Right forelimb (tissue), 1 donor: ENCODE measurements at places on chromosomes 2 and 18.
A peak's percentile ranks its signal among the peaks of the same experiment; 100 is the strongest.

DNA sequence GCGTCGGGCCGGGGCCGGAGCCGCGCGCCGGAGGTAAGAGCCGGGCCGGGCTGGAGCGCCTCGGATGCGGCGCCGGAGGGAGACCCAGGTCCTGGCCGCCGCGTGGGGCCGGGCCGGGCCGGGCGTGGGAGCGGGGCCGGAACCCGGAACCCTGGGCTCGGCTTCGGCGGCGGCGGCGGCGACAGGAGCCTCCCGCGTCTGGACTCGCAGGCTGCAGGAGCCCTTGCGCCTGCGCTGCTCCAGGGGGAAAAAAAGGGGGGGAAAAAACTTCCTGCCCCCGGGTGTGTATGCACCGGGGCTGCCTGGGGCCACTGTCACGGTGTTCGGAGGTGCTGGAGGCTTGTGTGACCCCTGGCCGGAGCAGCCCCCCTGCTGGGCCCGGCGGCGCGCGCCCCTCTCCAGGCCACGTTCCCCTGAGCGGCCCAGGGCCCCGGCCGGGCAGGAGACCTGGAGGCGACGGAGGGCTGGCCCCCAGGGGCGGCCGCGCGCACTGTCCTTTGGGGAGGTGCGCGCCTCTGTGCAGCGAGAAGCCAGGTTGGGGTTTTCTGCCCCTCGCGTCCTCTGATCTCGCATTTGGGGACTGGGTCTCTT is 864 bp downstream of the KLHL29 start:
- DNase-seq, result no peak

GRCh38 chr2:200442471-200442870 is 67.4 kb downstream of the KCTD18 start:
- no peak for DNase-seq

GRCh38 chr2:172561270-172561669 is 5.4 kb downstream of the PDK1 start:
- DNase-seq, result no peak

DNA sequence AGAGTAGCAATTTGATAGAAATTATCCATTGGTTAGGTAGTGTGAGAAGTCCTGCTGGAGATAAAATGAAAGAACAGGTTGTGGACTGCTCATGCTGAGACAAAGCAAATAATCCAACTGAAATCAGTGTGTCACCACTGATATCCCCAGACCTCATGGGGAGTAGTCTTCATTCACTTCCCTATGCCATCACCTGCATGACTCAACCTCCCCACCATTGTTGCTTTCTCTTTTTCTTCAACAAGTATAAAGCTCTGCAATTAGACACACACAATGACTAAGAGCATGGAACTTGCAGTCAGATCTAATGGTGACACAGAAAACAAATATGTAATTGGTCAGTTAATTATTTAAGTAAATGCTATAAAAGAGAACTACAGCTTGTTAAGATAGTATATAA is 475.3 kb downstream of the RIT2 start:
- no peak for DNase-seq

GRCh38 chr2:236576087-236576486 is 6.5 kb downstream of the ACKR3 start:
- no peak for DNase-seq

DNA sequence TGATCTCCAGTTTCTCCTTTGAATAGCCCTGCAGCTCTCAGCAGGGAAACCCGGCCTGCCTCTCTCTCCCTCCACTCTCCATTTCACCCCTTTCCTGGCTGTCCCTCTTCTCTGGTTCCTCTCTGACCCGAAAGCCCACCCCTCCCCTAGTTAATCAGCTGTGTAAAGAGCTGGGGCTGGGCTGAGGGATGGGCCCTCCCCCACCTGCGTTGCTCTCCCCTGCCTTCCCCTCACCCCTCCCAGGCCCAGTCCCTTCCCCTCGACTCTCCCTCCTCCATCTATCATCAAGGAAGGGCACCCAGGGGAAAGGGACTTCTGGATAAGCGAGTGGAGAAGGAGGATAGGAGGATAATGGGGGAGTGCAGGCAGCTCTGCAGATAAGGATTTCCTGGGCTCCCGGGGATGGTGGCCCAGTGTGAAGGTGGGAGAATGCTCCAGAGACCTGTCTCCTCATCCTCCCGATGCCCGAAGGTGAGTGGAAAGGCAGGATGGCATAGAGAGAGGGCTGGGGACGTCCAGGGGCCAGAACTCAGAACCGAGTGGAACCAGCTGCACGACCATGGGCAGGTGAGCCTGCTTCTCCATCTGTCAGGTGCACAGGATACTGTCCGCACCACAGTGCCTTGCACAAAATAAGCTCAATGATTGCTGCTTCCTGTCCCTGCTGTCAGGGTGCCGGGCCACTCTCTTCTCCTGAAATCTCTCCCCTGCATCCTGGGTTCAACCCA is 12.0 kb downstream of the SLC30A3 start:
- no peak for DNase-seq

DNA sequence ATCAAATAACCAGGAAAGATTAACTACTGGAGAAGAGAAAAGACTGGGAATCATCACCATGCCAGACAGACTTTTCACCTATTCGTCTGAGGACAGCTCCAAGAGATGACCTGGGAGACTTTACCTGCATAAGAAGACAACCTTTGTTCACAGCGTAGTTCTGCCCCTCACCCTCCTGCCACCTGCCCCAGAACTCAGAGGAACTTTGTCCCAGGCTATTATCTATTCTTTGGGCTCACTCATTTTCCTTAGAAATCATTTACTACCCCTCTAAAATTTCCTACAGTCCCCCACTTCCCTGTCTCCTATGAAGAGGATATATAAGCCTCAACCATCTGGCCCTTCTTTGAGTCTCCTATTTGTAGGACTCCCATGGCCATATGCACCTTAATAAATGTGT is 19.3 kb upstream of the COPS8 start:
- DNase-seq, result no peak

- DNase-seq, result no peak
These were observed 2.3 kb downstream of the PSMD1 start for GRCh38 chr2:231058761-231059550.

- DNase-seq, result no peak
These were observed 108.1 kb downstream of the ADCYAP1 start for GRCh38 chr18:1012775-1013174.

- DNase-seq, result no peak
These were observed 7.3 kb downstream of the IL1RN start for GRCh38 chr2:113134717-113135116.

DNA sequence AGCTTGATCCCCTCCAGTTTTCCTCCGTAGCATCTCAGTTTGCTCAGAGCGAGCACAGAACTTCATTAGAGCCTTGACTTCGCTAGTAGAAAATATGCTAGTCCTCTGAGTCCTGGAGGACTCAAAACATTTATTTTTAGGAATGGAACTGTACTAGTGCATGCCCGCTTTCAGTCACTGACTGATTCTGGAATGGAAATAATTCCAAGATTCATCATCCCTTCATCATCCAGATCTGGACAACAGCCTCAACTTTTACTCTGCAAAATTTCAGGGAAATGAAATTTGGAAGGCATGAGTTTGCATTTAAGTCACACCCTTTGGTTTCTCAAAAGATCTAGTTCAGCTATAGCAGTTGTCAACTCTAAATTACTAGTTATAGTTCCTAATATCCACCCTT is 304.6 kb downstream of the XIRP2 start:
- DNase-seq, result no peak

GRCh38 chr2:85988914-85989270 is 100.1 kb upstream of the ST3GAL5 start:
- no peak for DNase-seq

GRCh38 chr2:231367178-231367577 is 28.3 kb upstream of the B3GNT7 start:
- no peak for DNase-seq

DNA sequence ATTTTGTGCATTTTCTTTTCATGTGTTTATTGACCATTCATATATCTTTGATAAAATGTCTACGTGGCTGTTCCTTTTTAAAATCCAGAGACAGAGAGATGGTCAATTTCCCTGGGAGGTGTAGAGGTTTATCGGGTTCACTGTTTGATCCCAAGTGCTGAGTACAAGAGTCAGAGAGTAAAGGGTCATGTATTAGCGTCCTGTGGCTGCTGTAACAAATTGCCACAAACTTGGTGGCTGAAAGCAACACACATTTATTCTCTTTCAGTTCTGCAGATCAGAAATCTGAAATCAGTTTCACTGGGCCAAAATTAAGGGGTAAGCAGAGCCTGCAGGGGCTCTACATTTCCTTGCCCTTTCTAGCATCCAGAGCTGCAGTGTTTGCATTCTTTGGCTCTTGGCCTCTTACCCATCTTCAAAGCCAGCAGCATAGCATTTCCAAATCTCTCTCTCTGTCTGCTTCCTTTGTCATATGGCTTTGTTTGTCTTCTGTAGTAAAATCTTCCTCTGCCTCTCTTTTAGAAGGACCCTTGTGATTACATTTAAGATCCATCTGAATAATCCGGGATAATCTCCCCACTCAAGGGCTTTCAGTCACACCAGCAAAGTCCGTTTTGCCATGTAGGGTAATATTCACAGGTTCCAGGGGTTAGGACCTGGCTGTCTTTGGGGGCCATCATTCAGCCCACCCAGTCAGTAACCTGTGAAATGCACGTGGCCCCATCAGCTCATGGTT is 49.9 kb downstream of the TMEM17 start:
- DNase-seq, result no peak

DNA sequence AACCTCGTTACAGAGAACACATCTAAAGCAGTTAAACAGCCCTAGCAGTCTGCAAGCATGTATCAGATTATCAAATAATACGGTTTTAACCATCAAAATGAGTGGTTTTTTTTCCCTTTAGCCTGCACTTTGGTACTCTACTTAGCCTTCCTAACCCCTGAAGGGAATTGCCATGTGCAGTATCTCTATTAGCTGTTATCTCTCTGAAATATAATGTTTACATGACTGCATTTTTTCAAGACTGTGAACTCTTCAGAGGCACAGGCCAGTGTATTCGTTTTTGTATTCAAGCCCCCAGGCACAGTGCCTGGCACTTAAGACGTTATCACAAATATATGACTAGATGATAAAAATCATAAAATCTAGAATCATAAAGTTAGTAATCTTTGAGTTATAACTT is 509.5 kb downstream of the PARD3B start:
- no peak for DNase-seq

DNA sequence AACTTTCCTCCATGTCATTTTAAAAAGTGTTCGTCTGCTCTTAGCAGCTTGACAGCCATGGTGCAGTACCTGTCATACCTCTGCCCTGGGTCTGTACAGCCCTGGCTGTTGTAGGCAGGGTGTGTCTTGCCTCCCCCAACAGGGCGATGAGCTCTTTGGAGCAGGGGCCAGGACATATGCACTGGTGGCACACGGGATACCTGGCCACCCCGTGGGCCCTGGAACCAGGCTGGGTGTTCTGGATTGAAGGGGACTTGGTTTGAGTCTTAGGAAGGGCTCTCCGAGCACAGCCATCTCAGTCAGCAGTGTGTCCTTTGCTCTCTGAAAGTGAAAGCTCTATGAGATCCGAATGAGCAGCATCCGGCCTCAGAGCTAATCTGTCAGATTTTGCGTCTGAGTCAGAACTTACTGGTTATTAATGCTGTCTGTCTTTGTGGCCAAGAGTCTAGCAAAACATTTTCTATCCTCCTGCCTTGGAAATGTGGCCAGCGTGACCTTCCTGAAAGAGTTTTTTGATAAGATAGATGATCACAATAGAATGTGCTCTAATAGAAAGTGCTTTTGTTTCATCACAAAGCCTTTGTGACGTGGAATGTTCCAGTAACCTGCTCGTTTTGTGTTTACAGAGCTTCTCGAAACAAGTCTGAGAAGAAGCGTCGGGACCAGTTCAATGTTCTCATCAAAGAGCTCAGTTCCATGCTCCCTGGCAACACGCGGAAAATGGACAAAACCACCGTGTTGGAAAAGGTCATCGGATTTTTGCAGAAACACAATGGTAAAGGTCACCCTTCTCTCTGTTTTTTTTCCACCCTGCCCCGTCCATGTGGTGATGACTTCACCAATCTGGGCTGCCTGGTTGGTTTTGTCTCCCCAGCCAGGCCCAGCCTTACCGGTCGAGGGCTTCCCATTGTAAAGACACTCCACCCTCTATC is 77.3 kb upstream of the RPL31 start:
- DNase-seq, result no peak

- no peak for DNase-seq
These were observed 14.3 kb downstream of the NYAP2 start for GRCh38 chr2:225413786-225414185.

- peak; percentile 73 for DNase-seq
These were observed 7.8 kb upstream of the ARMC9 start for GRCh38 chr2:231190531-231191197.

DNA sequence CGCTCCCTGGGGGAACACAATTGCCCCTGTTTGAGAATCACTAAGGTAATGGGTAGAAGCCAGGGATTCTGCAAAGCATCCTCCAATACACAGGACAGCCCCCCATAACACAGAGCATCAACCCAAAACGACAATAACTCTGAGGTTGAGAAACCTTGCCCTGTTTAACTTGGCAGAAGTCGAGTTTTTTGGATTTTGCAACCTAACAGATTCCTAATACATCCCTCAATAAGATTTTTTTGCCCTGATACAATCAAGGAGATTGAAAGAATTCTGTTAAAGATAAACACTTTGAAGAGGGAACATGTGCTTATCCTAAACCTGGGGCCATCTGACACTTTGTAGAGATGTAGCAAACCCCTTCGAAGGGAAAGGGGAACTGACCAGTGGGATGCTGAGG is 92.5 kb upstream of the ZNF532 start:
- no peak for DNase-seq

DNA sequence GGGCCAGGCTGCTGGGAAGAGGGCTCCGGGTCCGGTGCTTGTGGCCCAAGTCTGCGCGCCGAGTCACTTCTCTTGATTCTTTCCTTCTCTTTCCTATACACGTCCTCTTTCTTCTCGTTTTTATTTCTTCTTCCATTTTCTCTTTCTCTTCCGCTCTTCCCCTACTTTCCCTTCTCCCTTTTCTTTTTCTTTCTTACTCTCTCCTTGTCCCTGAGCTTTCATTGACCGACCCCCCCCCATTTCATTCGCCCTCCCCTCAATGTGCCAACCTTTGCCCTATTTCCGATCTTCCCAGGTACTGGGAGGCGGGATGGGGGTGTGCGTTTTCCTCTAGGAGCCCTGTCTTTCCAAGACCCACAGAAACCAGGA is 1.8 kb downstream of the ONECUT2 start:
- no peak for DNase-seq

DNA sequence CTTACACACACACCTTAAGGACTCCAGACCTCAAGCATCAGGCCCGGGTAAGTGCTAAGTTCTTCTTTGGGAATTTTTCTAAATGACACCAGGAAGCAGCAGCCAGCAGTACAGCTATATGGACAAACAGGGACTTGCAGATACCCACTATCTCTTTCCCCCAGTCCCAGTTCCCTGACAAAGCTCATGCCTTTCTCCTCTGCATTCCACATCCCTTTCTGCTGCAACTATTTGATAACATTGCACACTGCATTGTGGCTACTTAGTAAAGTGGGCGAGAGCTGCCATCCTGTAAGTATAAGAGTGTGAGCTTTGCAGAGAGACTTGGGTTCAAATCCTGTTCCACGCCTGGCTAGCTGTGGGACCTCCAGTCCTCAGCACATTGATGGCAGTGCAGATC is 14.0 kb upstream of the CD226 start:
- no peak for DNase-seq

- no peak for DNase-seq
These were observed 166.6 kb upstream of the NCKAP5 start for GRCh38 chr2:133734716-133735495.

- DNase-seq, result no peak
These were observed 104.6 kb downstream of the UNC80 start for GRCh38 chr2:209876211-209876610.
